Lower lobe of right lung (tissue), 2 donors: ENCODE measurements at places on chromosomes 1 and 21.

GRCh38 chr1:65844296-65844695 is 51.6 kb downstream of the PDE4B start:
- no peak for DNase-seq
- no peak overlapping the region for H3K4me3 ChIP-seq
- H3K27ac ChIP-seq = no peak overlapping the region
- H3K4me1 ChIP-seq = no peaks in the 10 kb centered on the region
- H3K27me3 ChIP-seq = no peaks in the 10 kb centered on the region

GRCh38 chr1:39653546-39654031 is 14.1 kb upstream of the HEYL start:
- DNase-seq = peak; percentile 82
- no peaks in the 10 kb centered on the region for H3K36me3 ChIP-seq
- H3K4me3 ChIP-seq = no peak overlapping the region
- peaks cover 9% of the 10 kb centered on the region for H3K4me1 ChIP-seq
- no peak overlapping the region for H3K27ac ChIP-seq

- no peak overlapping the region for H3K27ac ChIP-seq
- H3K4me1 ChIP-seq = no peaks in the 10 kb centered on the region
- no peaks in the 10 kb centered on the region for H3K27me3 ChIP-seq
These were observed 104.0 kb downstream of the MIS18A start for GRCh38 chr21:32174819-32175218.

DNA sequence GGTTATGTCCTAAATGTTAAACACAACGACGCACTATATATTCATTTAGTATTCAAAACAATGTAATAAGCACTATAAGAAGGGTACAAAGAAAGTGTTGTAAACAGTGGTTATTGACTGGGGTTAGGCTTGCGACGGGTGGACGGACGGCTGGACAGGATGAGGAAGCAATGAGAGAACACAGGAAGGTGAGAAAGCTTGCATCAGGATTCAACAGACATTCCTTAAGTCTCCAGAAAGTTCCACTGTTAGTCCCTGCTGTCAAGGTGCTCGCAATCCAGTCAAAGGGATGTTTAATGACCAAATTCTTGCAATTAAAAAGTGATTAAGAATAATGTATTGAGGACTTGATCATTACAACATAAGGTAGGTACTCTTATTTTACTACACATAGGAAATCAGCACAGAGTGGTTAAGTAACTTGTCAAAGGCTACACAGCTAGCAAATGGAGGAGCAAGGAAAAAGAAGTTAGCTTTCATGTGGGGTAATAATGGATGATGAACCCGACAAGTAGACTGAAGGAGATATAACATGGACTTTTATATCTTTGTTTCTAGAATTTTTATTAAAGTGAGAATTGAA is 994 bp upstream of the ACBD6 start:
- no peaks in the 10 kb centered on the region for H3K27me3 ChIP-seq
- peak overlapping the region; percentile 92 for H3K27ac ChIP-seq
- H3K4me1 ChIP-seq = peaks cover 31% of the 10 kb centered on the region
- H3K4me3 ChIP-seq = peak overlapping the region; percentile 81
- no peaks in the 10 kb centered on the region for H3K36me3 ChIP-seq
